Mammary epithelial cell (primary cell): ENCODE measurements at places on chromosomes 7 and 10.

GRCh38 chr7:69367780-69368179 is 230.5 kb upstream of the AUTS2 start:
- no peak for DNase-seq

GRCh38 chr7:131338173-131338572 is 10.5 kb downstream of the MKLN1 start:
- no peak for DNase-seq

DNA sequence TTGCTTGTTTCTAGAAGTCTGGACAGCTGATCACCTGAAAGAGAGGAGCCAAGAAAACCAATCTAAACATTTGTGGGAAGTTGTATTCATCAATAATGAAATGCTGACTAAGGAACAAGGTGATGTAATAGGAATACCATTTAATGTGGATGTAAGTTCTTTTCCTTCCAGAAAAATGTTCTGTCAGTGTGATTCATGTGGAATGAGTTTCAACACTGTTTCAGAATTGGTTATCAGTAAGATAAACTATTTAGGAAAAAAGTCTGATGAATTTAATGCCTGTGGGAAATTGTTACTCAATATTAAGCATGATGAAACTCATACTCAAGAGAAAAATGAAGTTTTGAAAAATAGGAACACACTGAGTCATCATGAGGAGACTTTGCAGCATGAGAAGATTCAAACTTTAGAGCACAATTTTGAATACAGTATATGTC is 39.8 kb upstream of the ZNF37A start:
- DNase-seq, result peak; percentile 82

DNA sequence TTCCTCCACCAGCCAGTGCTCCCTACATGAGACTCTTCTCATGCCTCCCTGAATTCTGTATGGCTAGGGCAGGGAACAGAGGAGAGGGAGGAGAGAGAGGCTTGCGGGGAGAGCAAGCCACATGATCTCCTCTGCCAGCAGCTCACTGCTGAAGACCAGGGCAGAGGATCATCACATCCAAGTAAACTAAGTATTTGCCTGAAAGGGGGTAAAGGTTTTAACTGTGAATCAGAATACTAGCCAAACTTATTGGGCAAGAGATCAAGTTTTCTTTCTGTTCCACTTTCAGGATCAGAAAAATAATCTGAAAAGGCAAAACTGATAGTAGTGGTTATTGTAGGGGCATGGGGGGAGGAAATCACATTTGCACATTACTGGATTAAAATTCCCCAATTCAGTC is 17.8 kb upstream of the ERCC6 start:
- DNase-seq, result no peak

DNA sequence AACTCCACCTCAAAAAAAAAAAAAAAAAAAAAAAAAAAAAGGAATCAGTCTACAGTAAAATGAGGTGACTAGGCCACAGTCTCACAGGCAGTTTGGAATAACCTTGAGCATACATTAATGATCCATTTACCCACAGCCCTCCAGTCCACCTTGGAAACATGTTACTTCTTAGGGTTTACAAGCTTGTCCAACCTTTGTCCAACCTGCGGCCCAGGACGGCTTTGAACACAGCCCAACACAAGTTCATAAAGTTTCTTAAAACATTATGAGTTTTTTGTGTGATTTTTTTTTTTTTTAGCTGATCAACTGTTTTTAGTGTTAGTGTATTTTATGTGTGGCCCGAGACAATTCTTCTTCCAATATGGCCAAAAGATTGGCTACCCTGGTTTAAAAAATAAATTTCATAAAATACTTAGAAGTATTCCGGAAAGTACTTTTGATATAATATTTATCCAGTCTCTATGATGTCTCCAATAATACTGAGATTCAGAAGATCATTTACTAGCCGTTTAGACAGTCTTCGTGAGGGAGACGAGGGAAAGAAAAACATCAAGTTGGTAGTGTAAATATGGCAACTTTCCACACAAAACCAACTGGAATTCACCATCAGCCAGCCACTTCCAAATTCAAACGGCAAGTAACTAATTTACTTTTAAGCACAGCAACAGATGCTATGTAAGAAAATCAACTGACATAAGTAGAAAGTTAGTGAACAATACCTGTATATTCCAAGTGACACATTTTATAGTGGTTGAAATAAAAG is 9.9 kb downstream of the BAZ1B start:
- no peak for DNase-seq

GRCh38 chr10:60222047-60222446 is 167.6 kb downstream of the ANK3 start:
- no peak for DNase-seq

- no peak for DNase-seq
Observed at GRCh38 chr10:101993221-101993620, 62.8 kb downstream of the ARMH3 start.

DNA sequence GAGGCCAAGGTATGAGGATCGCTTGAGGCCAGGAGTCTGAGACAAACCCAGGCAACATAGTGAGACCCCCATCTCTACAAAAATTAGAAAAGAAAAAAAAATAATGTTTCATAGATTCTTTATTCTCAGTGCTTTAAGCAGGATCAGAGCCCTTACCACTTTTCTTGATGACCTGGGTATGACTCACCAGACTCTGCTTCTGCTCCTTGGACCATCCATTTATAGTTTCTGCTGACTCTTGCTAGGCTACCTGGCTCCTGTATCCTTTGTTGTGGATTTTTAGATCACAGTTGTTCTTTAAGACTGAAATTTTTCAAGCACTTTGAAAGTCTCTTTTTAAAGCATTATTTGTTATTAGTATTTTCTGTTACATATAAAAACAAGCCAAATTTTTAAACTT is 411.1 kb downstream of the GFRA1 start:
- peak; percentile 59 for DNase-seq

DNA sequence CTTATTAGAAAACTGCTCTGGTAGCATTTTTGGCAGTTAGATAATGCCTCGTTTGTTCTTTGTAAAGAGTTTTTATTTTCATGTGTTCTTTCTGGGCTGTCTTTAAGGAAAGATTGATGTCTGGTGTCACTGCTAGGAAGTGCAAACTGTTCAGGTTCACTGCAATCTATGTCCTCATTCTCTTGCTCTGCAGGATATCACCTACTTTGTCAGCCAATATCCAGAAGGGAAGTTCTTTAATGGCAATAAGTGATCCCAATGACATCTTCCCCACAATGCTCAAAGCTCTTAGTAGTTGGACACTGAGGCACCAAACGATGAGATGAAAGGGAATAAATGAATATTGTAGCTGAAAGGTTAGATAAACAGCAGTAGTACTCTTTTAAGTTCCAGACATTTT is 115.1 kb downstream of the AGMO start:
- no peak for DNase-seq

DNA sequence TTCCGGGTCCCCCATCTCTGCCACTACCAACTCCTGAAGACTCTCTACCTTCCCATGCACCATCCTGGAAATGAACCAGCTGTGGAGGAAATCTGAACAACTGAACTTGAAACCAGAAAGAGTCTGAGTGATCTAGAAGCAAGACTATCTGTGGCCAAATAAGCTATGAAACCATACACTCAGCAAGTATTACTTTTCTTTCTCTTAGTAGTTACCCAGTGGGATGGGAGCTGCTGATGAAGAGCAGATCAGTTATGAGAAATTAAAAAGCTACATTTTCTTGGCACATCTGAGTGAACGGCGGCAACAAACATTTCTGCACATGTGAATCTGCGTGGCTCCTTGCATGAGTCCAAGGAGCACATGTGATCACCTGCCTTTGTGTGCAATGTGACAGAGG is 31.6 kb upstream of the AGK start:
- no peak for DNase-seq

- DNase-seq, result no peak
Observed at GRCh38 chr10:103678178-103678526, 177.2 kb downstream of the SH3PXD2A start.

DNA sequence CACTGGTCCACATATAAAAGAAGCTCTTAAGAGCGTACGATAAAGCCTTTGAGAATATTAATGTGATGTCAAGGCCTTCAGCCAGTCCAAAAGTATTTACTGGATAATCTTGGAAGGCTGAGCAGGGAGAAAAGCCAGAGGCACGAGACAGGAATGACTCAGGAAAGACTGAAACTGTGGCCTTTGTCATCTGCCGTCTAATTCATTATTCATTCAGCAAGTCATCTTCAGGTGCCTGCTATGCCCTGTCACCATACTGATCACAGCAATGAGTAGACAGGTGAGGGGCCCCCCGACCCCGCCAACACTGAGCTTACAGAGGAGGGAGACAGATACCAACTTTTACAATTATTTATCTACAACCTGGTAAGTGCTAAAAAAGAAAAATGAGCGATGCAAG is 78.9 kb downstream of the VOPP1 start:
- DNase-seq, result peak; percentile 74

GRCh38 chr7:101740981-101741725 is 76.3 kb upstream of the CUX1 start:
- no peak for DNase-seq

DNA sequence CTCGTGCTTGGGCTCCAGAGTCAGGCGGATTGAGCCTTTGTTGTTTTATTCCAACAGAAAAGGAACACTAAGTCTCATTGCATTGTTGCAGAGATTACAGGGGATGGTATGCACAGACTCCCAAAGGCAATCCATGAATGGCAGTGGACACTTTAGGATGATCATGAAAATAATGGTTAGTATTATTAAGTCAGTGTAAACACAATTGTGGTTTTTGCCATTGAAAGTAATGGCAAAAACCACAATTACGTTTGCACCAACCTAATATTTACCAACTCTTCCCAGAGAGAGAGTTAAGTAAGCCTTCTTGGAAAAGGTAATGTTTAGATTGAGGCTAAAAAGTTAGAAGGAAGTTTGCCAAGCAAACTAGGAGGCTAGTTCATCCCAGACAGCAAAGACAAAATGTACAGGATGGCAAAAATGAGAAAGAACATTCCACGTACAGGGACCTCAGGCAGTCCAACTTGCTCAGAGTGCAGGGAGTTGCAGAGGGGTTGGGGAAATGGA is 72.9 kb upstream of the AMPH start:
- no peak for DNase-seq

- DNase-seq, result no peak
Observed at GRCh38 chr7:99825873-99826272, 1.9 kb upstream of the CYP3A43 start.

DNA sequence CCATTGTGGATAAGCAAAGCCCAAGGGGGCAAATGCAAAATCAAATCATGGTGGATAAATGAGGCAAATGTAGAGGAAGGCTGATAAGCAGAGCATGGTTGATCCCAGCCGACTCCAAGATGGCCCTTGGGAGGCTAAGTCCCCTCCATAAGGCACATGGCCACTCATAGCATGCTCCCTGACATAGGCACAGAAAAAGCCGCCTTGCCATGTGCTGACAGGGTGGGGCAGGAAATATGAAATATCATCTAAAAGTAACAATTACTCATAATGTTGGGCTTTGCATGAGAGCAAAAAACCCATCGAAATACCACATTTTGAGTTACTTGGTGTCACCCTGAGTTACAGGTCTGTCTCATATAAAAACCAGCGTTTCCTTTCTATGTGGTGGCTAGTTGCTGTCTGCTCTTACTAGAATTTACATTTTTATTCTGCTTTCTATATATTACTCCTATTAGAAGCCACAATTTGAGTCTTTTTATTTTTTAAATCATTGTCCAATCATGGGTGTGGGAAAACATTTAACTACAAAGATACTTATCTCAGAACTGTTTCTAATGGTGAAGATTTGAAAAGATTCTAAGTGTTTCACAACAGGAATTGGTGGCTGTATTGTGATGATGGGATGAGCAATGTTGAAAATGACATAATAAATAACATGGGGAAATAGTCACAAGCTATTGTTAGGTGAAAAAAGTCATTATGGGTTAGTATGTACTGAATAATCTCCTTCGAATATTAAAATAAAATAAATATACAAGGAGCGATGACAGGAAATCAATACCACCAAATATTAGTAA is 102.7 kb downstream of the CUBN start:
- peak; percentile 52 for DNase-seq

DNA sequence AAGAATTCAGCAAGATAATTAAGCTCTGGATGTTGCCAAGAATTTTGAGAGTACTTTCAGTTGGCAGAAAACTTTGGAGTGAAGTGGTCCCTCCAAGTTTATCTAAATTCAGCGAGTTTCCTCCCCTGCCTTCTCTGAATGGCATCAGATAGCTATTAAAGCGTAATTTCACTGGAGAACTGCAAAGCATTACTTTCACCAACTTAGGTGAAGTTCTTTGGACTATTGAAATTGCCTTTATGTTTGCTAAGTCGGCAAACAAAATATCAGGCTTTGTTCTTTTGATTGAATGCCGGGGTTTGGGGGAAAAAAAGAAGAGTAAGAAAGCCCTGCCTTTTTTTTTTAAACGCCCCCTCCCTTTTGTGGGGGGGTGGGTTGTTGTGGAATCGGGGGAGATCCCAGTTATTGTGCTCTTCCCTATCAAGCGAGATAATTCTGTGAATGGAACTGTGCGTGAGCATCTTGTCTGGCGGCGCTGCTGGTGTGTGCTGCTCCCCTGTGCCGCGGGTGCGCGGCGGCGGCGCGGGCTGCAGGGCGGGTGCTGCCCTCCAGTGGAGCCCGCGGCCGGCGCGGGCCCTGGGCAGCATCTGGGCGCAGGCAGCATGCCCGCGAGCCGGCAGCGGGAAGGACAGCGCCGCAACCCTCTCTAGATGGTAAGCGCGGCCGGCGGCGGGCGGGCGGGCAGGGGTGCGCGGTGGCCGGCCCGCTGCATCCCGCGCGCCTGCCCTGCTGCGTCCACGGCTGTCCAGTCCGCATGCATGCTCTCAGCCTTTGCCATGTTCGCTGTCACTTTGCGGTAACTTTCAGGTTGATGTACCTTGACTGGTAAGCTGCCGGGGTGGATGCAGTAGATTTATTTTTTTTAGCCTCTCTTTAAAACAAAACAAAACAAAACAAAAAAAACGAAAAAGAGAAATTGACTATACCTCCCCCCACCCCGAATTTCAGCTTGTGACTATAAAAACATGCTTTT is 176.5 kb downstream of the TCF7L2 start:
- peak; percentile 63 for DNase-seq

DNA sequence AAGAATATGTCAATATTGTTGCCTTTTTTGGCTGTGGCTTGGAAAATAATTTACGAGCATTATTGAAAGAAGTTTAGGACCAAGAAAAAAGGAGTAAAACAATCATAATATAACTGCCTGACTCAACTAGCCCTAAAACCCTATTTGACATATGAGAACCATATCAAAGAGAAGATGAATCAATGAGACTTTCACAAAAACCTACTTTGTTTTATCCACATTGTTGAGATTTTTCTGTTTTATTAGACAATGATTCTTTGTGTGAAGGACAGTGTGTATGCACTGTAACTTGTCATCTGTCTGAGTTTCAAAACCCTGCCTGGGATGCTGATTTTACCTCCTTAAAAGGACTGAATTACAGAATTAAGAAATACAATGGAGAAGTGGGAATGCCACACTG is 19.0 kb downstream of the SOSTDC1 start:
- no peak for DNase-seq

DNA sequence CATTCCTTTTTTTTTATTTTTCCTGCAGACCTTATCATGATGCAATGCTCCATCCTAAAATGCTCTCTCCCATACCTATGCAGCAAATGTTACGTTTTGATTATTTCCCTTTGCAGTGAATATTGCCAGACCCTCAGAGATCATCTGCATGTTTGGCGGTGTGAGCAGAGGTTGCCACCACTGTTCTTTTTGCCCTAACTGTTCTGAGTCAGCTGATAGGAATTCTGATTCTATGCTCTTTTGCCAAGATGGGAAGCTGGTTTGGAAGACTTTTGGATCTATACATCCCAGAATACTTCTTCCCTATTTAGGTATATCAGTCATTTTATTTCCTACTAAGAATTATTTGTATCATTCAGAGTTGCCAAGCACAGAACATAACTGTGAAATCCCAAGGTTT is 130.5 kb downstream of the KLF6 start:
- no peak for DNase-seq
